Fibroblast of skin of left quadriceps (primary cell): ENCODE measurements at places on chromosomes 16 and 17.

GRCh38 chr16:3837851-3838586, 42.5 kb downstream of the CREBBP start:
- no peak for DNase-seq

GRCh38 chr17:79612468-79613194, 1.8 kb upstream of the RBFOX3 start:
- DNase-seq: no peak

DNA sequence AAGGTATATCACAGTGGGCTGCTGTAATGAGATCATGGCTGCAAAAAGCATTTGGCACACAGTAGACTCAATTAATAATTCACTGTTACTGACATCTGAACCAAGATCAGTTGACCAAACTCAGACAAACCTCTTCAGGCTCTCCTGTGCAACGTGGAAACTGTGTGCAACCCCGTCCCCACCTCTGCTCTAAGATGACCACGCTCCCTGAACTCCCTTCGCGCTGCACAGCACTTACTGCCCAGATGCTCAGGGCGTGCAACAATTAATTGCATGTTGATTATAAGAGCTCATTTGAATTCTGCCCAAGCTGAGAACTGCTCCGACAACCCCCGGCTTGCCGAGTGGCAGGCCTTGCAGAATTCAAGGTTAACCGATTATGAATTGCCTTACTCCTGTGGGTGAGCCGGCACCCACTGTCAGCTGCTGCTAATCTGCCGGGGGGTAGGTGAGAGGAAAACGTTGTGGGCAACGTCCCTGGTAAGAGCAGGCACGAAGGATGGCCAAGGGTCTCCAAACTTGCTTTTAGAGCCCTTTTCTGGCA, 1.3 kb upstream of the GSG1L start:
- no peak for DNase-seq

DNA sequence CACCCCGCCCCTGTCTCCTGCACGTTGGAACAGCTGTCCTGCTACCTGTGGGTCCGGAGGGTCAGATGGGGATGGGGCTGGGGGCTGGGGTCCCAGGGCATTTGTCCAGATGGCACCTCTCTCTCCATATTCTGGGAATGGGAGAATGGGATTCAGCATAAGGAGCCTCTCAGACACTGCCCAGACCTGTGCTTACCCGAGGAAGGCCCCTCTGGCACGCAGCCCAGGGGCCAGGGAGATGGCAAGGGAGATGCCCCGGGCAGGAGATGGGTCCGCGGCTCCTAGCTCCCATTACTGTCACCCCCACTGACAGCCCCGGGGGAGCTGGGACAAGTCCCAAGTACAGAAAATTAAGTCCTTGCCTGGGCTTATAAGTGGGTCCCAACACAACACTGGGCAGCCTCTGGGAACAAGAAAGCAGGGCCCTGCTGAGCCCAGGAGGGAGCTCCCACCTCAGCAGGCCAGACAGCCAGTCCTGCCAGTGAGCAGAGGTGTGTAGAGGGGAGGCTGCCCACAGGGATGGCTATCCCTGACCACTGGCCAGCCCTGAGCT, 1.8 kb downstream of the VASN start:
- no peak for DNase-seq

GRCh38 chr16:74698222-74698621, 2.4 kb downstream of the MLKL start:
- no peak for DNase-seq

DNA sequence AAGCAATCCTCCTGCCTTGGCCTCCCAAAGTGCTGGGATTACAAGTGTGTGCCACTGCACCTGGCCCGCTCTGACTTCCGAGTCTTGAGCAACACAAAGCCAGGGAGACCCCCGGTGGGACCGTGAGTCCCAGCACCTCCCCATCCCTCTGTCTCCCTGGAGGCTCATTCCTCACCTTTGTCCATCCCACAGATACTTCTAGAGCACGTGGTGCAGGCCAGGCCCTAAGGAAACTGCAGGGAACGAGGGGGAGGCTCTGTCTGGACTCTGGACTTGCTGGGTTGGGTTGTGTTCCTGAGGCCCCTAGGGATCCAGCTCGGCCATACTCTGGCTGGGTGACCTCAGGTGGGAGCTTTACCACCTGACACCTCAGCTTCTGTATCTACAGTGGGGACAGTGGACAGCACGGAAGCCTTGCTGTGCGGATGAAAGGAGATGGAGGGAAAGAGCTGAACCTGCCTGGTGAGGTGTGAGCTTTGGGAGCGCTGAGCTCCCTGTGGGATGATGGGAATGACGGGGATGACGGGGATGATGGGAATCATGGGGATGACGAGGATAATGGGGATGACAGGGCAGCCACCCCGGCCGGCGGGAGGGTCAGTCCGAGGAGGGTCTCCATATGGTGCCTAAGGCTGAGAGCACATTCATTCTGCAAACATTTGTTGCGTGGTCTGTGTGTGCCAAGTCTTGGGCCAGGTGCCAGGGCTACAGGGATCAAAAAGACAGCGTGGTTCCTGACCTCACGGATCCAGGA, 26.6 kb downstream of the C16orf74 start:
- no peak for DNase-seq
